Activated CD4-positive, alpha-beta memory T cell treated with anti-CD3 and anti-CD28 coated beads, Interleukin-2, amount 10 ng/mL, durations not matched to agents 7 days and 5 days (primary cell): ENCODE measurements at places on chromosomes 3 and 15. TPM values are rescaled to one million over a fixed set of nuclear protein-coding genes. Genes with fewer than 3 reads are reported as not detected.

GRCh38 chr3:169146866-169147237, 516.7 kb downstream of the MECOM start:
- DNase-seq = no peak

- no peak for DNase-seq
Observed at GRCh38 chr3:136050250-136050649, 84.7 kb downstream of the PPP2R3A start.

DNA sequence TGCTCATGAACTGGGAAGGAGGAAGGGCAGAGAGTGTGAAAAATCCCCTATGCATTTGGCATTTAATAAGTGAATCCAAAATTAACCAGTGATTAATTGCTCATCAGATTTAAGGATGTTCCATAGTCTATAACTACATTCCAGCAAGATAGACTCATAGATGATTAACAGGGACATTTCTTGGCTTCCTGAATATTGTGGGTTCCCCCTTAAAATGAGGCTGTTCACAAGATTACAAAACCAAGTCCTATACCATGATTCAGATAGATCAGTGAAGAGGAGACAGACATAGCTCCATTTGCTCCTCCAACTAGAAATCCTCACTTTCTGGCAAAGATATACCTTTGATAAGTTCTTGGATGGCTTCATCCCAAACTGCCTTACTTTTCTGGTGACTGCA, 15.4 kb downstream of the RASGRP1 start:
- no peak for DNase-seq

- peak; percentile 60 for DNase-seq
Observed at GRCh38 chr3:132417695-132418411, 551 bp downstream of the DNAJC13 start.

GRCh38 chr15:71115567-71116351, 488 bp downstream of the THSD4 start:
- DNase-seq = no peak

Gene ERICH6
- 0.38 TPM for total RNA-seq

GRCh38 chr3:73475175-73475574, 149.6 kb downstream of the PDZRN3 start:
- no peak for DNase-seq

DNA sequence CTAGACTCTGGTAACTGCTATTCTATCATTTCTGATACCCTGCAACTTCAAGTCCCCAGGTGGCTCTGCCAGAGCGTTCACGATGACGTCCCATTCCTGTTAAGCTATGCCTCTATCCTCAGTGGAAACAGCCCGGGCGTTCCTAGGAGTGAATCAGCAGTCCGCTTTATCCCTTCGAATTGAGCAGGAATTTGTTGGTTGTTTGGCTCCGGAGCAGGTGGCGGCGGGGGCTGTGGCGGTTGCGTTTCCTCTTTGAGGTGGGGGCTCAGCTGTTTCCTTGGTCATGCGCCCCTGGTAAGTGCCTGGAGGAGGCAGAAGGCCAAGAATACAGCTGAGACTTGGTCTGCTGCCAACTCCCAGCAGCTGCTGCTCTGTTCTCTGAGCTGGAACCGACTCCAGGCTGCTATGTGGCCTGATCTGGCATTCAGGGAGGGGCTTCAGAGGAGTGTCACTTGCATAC, 25.2 kb downstream of the ARPP21 start:
- DNase-seq = no peak
